Esophagus squamous epithelium (tissue), 5 donors: ENCODE measurements at places on chromosomes 4 and X. TPM values are rescaled to one million over a fixed set of nuclear protein-coding genes. Genes with fewer than 3 reads are reported as not detected.

MSL3 gene
- total RNA-seq, result 14.2 TPM

CHIC1 gene
- total RNA-seq, result 1.0 TPM

STK32B gene
- 0.09 TPM for total RNA-seq

SSX2B gene
- not detected for total RNA-seq

DNA sequence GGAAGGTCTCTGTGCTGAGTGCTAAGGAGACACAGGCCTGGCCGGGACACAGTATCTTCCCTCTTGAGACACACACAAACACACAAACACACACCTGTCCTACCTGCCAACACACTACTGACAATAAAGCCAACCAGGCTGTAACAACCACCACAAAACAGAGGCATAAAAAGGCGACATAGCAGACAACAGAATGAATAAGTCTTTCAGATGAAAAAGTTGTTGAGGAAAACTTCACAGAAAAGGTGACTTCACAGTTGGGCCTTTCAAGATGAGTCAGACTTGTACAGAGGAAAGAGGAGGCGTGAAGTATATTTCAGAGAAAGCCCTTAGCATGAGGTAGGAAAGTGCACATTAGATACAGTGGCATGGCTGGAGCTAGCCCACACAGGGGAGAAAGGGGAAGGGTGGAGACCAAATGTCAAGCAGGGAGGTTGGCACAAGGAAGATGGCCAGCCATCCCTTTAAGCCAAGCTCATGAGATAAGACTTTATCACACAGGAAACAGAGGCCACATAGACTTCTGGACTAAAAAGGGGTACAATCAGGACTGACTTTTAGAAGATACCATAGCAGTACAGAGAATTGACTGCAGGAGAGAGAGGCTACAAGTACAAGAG, 54.0 kb downstream of the SLC9A7 start:
- no peaks in the 10 kb centered on the region for H3K36me3 ChIP-seq
- H3K4me1 ChIP-seq, result no peaks in the 10 kb centered on the region
- no peak overlapping the region for H3K4me3 ChIP-seq
- H3K27me3 ChIP-seq, result no peaks in the 10 kb centered on the region
- DNase-seq, result no peak

DNA sequence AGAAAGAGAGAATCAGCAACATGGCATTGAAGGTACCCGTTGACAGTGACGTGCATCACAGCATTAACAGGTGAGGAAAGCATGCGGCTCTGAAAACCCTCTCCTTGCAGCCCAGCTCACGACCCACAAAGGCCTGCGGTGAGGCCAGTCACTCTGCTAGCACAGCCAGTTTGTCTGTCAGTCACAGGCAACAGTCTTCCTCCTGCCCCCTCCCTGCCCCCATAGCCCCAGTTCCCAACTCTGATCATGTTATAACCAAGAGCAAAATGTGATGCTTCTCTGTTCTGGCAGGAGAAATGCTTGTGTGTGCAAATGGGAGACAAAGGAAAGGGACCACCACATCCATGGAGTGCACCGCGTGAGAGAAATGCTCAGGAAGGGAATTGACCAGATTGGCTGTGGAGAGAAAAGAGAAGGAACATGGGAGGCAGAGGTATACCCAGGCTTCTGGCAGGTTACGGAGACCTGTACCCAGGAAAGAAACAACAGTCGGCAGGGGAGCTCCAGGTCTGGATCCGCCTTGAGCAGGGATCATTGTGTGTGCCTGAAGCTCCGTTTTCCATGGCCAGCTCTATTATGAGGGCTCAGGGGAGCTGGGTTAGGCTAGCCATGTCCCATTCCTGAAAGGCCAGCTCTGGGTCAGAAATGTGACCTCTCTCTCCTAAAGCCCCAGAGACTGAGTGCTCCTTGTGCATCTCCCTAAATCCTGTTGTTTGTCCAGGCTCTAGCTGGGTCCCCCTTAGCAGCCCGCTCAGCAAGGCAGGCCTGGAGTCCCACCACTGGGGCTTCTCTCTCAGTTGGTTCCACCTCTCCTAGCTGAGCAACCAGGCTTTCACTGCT, 139.7 kb upstream of the MAMLD1 start:
- no peak overlapping the region for H3K27ac ChIP-seq
- H3K36me3 ChIP-seq, result no peaks in the 10 kb centered on the region
- no peak overlapping the region for H3K4me3 ChIP-seq
- DNase-seq, result no peak

GRCh38 chr4:128298852-128299251, 11.2 kb upstream of the PGRMC2 start:
- H3K27me3 ChIP-seq, result no peaks in the 10 kb centered on the region
- H3K4me1 ChIP-seq, result no peaks in the 10 kb centered on the region
- no peak overlapping the region for H3K4me3 ChIP-seq
- no peak overlapping the region for H3K27ac ChIP-seq
- H3K36me3 ChIP-seq, result no peaks in the 10 kb centered on the region
- no peak for DNase-seq

GRCh38 chr4:42149004-42149403, 3.5 kb downstream of the BEND4 start:
- H3K4me1 ChIP-seq, result peaks cover 17% of the 10 kb centered on the region
- H3K4me3 ChIP-seq, result no peak overlapping the region
- no peaks in the 10 kb centered on the region for H3K36me3 ChIP-seq
- H3K27me3 ChIP-seq, result peaks cover 21% of the 10 kb centered on the region
- DNase-seq, result no peak

GRCh38 chrX:153598541-153599191, at the start of gene CCNQ:
TSS of gene CCNQ (minus strand) at chrX:153599139. CDS start at chrX:153599073, 66 bp downstream.
- no peak for DNase-seq
- peaks cover 22% of the 10 kb centered on the region for H3K36me3 ChIP-seq
- H3K4me3 ChIP-seq, result peak within 1 kb of the TSS; percentile 61
- H3K27ac ChIP-seq, result peak within 1 kb of the TSS; percentile 79
- H3K4me1 ChIP-seq, result peaks cover 11% of the 10 kb centered on the region
- no peaks in the 10 kb centered on the region for H3K27me3 ChIP-seq

DNA sequence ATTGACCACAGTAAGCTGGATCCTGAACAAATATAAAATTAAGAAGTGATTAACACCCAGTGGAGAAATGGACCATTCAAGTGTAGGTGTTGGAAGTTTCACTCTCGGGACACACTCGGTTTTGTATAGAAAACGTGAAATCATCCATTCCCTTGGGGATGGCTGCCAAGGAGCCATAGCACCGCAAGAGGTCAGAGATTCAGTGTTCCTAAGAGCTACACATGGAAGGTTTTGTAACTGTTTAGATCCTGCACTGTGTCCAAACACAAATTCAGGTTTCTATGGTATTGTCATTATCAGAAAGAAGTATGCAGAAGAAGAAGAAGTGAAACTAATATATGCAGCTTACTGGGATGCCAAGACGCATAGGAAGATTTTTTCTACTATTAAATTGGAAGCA, 281.0 kb downstream of the LDB2 start:
- no peak overlapping the region for H3K27ac ChIP-seq
- no peak for DNase-seq
- no peak overlapping the region for H3K4me3 ChIP-seq
- H3K4me1 ChIP-seq, result no peaks in the 10 kb centered on the region

DNA sequence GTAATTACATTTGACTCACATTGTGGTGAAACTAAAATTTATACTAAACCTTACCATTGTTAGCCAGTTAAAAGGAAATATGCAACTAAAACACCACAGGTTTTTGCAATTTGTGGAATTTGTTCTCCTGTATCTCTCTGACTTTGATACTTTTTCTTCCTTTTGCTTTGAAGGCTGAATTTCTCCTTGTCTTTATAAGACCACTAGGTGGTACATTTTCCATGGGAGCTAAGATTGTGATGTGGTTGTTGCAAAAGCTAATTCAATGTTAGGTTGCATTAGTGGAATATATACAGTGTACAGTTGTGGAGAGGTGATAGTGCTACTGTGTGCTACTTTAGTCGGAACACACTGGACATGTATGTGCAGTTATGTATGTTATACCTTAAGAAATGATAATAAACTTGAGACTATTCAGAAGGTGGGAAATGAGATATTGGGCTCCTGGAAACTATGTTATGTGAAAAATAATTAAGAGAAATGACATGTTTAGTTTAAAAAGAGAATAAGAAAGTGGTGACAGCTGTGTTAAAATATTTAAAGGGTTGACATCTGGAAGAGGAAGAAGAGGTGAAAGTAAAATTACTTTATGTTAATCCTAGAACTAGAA, 70.3 kb downstream of the ARL9 start:
- no peaks in the 10 kb centered on the region for H3K4me1 ChIP-seq
- no peak for DNase-seq
- no peaks in the 10 kb centered on the region for H3K27me3 ChIP-seq

DNA sequence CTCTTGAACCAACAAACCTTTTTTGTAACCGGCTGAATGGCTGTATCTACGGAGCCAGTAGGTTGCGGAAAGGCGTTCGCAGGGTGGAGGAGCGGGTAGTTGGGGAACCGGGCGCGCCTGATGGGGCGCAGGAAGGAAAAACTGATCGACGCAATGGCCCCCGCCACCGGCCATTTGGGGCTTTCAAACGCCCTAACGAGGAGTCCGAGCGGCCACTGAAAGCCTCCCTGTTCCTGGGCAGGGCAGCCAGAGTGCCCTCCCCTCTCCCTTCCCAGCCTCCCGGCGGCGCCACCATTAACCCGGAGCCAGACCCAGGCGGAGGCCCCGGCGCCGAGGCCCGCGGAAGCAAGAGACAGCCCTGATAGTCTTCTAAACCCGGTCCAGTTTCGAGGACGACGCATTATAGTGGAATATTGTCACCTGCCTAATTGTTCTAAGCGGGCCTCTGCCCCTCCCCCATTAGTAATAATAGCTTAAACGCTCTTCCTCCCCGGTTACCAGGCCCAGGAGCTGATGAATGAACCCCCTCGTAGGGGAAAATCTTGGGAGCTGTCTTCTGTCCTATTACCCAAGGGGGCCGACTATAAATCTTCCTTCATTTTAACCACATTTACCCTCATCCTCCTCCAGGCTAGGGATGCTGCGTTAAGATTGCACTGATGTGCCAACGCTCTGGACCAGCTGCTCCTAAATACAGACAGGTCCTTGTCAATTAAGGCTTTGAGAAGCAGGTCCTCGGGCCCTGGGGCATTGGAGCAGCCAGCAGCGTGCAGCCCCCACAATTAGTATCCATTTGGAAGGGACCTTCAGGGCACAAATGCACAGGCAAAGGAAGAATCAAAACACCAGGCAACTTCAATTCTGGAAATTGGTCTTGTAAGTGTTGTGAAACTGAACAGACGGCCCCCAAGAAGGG, 61.6 kb upstream of the TMEM33 start:
- H3K4me1 ChIP-seq, result no peaks in the 10 kb centered on the region
- DNase-seq, result no peak
- peaks cover 11% of the 10 kb centered on the region for H3K27me3 ChIP-seq

- H3K27ac ChIP-seq, result no peak overlapping the region
- no peaks in the 10 kb centered on the region for H3K36me3 ChIP-seq
- no peak for DNase-seq
- no peak overlapping the region for H3K4me3 ChIP-seq
Measured at GRCh38 chrX:123685232-123685631, 47.6 kb downstream of the THOC2 start.

DNA sequence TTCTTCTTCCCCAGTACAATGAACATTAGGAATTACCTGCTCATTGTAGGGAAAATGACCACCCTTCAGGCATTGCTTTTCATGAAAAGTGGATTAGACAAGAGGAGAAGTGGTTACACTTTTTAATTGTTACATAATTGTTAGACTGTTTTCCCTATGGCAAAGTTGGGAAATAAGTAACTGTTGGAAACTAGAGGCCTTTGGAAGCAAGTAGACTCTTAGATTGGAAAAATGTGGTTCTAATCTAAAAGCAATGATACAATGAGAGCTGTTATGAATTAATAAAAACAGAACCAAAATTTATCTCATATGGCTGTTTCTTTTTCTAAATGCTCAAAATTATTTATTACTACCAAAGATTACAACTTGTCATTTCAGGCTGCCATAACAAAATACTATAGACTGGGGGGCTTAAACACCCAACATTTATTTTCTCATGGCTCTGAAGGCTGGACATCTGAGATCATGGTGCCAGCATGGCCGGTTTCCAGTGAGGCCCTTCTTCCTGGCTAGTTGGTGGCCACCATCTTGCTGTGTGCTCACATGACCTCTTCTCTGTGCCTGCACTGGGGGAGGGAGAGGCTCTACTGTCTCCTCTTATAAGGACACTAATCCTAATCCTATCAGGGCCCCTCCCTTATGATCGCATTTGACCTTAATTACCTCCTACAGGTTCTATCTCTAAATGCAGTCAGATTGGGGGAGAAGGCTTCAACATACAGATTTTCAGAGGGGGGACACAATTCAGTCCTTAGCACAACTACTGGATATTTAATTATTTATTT, 12.5 kb downstream of the CC2D2A start:
- H3K27me3 ChIP-seq, result no peaks in the 10 kb centered on the region
- H3K36me3 ChIP-seq, result no peaks in the 10 kb centered on the region
- H3K4me1 ChIP-seq, result peaks cover 15% of the 10 kb centered on the region
- H3K27ac ChIP-seq, result no peak overlapping the region

GRCh38 chr4:6688879-6689505, 4.7 kb upstream of the S100P start:
- H3K27me3 ChIP-seq, result no peaks in the 10 kb centered on the region
- no peak for DNase-seq
- H3K27ac ChIP-seq, result peak overlapping the region; percentile 78
- peak overlapping the region; percentile 2 for H3K4me3 ChIP-seq
- no peaks in the 10 kb centered on the region for H3K36me3 ChIP-seq

- no peak overlapping the region for H3K4me3 ChIP-seq
- H3K4me1 ChIP-seq, result no peaks in the 10 kb centered on the region
- DNase-seq, result no peak
- no peak overlapping the region for H3K27ac ChIP-seq
Measured at GRCh38 chrX:142363501-142363900, 158.4 kb upstream of the MAGEC2 start.

DNA sequence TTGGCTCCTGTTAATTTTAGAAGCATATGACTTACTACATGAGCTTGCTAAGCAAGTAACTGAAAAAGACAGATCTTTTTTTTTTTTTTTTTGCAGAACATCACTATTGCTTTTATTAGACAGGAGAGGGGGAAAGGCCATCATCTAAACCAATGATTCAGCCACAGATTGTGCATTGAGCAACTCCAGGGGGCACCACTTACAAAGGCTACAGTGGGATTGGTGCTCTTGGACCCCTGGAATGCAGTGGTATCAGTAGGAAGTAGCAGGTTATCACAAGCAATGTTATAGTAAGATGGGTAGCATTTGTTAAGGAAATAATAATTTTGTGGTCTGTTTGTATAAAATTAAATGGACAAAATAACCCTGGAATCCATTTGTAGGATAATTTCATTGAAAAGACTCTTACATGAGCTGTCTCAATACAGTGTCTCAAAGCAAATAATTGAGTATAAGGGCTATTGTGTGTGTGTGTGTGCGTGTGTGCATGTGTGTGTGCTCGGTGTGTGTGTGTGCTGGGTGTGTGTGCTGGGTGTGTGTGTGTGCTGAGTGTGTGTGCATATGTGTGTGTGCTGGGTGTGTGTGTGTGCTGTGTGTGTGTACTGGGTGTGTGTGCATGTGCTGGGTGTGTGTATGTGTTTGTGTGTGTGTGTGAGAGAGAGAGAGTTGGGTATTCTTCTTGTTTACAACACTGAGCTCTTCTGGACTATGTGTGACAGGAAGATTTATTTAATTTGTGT, 296.3 kb downstream of the PCDH7 start:
- peaks cover 3% of the 10 kb centered on the region for H3K4me1 ChIP-seq
